ENCODE measurements at places on chromosomes 13 and 19.

DNA sequence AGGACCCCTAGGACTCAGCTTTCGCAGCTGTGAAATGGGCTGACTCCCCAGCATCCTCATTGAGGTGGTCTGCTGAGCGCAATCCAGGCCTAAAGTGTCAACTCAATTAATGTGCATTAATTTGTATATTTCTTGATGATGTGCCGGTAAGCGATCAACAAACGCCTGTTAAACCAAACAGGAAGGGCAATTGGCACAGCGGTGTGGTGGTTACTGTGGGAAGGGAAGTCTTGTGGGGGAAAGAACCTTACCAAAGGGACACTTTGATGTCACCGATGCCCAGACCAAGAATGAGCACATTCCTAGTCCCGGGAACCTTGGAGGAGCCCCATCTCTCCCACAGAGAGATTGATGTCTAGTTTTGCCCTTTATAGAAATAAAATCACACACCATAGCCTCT is 1.6 kb downstream of the JAK3 start:
- DNase-seq: no peak

DNA sequence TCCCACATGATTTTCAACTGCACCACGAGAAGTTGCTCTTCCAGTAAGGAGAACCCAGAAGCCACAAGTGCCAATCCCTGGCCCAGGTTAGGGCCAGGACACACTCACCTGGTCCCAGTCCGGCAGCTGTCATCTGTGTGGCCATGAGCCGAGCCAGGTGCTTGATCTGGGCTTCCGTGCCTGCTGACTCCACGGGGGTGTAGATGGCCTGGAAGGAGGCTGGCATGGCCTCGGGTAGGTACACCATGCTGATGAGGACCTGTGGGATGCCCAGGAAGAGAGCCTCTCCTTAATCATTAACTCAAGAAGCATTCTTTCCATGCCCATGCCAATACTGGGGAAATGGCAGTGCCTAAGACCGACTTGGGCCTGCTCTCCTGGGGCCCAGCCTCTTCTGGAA is 19.9 kb upstream of the RSPH6A start:
- DNase-seq: no peak

DNA sequence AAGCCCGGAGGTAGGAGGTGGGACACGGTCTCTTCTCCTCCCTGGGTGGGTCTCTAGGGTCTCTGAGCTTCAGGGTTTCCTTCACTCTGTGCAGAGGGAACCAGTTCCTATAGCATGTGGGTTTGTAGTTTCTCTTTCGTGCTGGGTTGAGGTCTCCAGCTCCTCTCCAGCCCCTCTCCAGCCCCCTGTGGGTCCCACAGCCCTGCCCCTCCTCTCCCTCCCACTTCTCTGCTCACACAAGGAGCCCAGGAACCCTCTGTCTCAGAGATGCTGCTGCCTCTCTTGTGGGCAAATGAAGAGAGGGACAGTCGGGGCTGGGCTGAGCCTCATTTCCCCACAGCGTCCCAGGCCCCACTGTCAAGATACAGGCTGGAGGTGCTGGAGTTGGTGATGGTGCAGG is 1.4 kb downstream of the SIGLEC7 start:
- DNase-seq: no peak

- no peak for DNase-seq
Measured at GRCh38 chr13:100790405-100790804, 115.8 kb upstream of the TMTC4 start.

GRCh38 chr13:65940720-65941119 is 1289.4 kb downstream of the PCDH9 start:
- DNase-seq: no peak

- no peak for DNase-seq
Measured at GRCh38 chr13:31918707-31919106, 112.9 kb upstream of the FRY start.

DNA sequence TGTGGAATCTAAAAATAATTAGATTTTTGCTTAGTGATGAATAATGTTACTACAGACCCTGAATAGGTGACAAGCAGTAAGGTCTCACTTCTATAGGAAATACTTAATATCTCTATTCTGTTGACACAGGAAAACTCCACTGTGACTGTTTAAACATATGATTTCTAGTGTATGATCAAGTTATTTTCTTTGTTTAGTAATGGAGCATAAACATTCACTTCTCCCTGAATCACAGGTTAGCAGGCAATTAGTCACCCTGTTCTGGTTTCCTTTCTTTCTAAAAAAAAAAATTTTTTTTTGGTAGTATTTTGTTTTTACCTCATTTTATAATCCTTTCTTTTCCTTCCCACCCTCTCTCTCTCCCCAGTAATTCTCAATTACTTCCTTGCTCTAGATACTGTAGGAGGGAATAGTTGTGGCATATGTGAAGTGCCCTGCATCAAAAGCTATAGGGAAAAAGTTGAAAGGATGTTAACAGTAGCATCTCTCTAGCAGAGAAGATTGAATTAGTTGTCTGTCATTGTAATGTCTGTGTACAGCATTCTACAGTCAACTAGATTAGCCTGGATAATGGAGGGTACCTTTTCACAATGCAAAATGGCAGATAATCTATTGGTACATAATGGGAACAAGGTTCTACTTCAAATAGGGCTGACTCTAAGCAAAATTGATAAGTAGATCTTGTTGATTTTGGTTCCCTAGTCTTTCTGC is 3.5 kb downstream of the HS6ST3 start:
- DNase-seq: no peak

DNA sequence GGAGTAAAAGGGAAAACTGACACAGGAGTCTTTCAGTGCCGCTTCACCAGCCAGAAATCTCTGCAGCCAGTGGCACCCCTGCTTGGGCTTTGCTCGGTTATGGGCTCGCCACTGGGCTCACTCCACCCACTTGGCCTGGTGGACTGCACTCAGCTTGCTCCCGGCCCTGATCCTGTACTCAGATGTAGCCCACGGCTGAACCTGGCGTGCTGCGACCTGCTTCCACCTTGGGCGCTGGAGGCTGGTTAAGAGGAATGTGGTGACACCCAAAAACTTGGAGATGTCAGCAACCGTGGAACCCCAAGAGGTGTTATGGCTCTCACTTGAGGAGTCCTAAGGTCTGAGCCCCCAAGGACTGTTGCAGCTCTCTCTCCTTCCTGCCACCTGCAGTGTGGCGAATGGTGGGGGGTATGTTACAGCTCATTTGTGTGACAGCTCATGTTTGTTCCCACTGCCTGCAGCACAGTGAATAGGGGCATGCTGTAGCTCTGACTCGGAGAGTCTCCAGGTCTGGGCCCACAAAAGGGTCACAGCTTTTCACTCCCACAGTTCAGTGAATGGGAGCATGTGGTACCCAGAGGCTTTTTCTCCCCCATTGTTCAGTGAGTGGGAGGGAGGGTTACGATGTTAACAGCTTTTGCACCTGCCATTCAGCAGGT is 1124.5 kb upstream of the ATXN8OS start:
- no peak for DNase-seq

- DNase-seq: peak; percentile 85
Measured at GRCh38 chr19:56076498-56076897, 44.6 kb downstream of the ZNF787 start.

DNA sequence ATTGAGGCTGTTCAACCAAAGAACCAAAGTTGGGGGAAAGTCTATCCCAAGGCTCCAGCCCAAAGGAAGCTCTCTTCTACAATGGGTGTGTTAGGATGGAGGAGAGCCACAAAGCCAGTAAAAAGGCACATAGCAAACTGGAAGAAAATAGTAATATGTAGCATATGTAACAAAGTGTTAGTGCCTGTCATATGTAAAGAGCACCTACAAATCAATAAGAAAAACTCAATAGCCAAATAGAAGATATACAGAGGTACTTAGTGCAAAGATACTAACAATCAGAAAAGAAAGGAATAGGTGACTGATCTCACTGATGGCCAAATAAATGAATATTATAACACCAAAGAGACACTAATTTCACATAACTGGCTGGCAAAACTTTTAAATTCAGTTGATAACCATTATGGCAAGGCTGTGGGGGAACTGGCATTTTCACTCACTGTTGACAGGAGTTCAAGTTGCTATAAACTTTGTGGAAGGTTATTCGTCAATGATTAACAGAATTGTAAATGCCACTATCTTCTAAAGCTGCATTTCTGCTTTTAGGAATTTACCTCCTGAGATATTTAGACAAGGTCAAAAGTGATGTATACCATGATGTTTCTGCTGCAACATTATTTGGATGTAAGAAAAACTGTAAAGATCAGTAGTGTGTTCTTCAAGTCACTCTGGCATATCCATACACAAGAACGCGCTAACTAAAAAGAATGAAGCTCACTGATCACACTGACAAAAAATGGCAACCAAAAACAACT is 110.8 kb downstream of the GNG7 start:
- no peak for DNase-seq

- no peak for DNase-seq
Measured at GRCh38 chr13:30186634-30187415, 120.5 kb downstream of the KATNAL1 start.

DNA sequence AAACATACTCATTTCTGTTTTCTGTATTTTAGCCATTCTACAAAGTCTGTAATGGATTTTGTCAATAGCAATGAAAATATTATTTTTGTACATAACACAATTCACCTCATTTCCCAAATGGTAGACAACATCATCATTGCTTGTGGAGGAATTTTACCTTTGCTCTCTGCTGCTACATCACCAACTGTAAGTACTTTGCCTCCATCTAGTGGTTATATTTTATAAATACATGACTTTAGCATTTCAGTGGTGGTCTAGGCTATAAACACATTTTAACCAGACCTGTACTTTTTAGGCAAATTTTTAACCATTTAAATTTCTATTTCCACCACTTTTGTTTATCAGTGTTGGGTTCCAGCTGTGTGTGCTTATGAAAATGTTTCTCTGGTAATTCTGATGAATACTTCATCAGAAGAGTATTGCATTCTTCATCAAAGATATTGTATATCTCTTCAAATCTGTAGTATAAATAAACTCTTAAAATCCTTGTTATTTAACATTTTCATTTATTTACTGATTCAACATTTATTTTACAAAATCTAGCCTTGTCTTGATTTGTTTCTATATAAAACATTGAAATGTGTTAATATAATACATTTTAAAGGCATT is 222.4 kb downstream of the NBEA start:
- peak; percentile 47 for DNase-seq

GRCh38 chr19:29511768-29512167 is 14.0 kb upstream of the VSTM2B start:
- DNase-seq: no peak

DNA sequence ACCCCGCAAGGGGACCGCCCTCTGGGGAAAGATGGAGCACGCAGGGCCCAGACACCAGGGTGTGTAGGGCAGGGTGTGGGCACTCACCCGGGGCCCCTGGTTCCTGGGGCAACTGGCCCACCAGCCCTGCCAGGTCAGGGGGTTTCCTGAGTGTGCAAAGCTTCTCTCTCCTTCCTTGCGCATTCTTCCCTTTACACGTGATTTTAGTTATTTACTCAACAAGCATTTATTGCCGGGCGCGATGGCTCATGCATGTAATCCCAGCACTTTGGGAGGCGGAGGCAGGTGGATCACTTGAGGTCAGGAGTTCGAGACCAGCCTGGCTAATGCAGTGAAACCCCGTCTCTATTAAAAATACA is 20.4 kb downstream of the PRR36 start:
- DNase-seq: no peak

DNA sequence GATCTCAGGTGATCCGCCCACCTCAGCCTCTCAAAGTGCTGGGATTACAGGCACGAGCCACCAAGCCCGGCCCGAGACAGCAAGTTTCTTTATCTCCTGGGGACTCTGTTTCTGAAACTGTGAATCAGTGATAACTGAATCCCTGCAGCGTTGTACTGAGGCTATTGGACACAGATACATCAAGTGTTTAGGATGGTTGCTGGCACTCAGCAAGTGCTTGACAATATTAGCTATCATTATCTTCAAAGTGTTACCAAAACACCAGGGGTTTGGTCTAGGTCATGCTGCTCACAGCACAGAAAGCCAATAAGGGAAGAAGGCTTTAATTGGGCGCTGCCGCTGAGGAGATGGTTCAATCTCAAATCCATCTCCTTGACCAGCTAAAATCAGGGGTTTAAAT is 20.5 kb upstream of the PNMA8C start:
- no peak for DNase-seq

- no peak for DNase-seq
Measured at GRCh38 chr13:108960006-108960405, 330.6 kb downstream of the MYO16 start.

DNA sequence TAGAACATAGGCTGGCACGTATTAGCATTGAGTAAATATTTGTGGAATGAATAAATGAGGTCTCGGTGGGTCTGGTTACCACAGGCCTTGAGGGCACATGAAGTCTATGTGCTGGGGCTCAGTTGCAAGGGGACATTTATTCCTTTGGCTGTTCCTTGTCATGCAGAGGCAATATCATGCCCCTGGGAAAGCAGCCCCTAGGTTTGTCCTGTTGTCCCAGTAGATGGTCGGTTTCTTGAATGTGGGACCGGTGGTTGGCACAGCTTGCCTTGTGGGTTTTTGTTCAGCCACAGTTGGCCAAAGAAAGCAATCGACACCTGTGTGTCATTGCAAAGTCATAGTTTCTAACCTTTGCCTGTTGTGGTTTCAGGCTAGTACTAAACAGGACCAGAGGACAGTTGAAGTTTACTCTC is 24.7 kb upstream of the GPR183 start:
- no peak for DNase-seq

DNA sequence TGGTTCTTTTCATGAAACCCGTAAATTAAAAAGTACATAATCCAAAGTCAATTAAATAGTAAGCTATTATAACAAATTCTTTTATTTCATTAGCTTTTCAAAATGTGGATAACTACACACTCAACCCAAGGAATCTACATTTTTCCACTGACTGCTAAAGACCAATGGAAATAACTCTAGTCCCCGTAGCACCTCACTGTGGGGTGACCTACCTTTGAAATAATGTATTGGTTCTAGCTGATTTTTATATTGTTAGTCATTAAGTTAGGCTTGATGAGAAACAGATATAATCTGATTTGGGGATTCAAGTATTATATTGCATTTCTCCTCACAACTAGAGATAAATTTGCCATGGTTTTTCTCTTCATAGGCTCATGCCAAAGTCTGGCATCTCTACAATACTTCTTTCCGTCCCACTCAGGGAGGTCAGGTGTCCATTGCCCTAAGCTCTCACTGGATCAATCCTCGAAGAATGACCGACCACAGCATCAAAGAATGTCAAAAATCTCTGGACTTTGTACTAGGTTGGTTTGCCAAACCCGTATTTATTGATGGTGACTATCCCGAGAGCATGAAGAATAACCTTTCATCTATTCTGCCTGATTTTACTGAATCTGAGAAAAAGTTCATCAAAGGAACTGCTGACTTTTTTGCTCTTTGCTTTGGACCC is 37.3 kb downstream of the KL start:
- DNase-seq: peak; percentile 22
